Stimulated activated CD4-positive, alpha-beta T cell treated with anti-CD3 and anti-CD28 coated beads, Interleukin-15, amount 100 ng/mL, for 1 hour (primary cell): ENCODE measurements at places on chromosomes 12 and 14.

- DNase-seq, result no peak
These were observed 36.5 kb downstream of the CCDC63 start for GRCh38 chr12:110883251-110883650.

DNA sequence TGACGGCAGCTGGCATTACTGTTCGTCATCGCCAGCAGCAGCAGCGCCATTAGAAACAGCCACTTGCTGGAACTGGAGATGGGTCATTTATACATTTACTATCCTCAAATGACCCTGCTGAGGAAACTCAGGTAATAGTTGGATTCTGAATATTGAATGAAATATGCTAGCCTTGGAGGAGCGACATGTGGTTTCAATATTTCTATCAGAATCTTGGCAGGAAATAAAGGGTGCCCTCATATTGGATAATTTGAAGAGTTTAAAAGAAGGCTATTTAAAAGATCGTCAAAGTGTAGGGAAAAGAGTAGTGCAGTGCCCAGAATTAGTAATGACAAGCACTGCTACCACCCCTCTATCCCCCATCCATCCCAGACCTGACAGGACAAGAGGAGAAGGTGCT lies 109.6 kb upstream of the CPM start:
- no peak for DNase-seq

- no peak for DNase-seq
These were observed 113.6 kb downstream of the NUAK1 start for GRCh38 chr12:106025129-106025528.

DNA sequence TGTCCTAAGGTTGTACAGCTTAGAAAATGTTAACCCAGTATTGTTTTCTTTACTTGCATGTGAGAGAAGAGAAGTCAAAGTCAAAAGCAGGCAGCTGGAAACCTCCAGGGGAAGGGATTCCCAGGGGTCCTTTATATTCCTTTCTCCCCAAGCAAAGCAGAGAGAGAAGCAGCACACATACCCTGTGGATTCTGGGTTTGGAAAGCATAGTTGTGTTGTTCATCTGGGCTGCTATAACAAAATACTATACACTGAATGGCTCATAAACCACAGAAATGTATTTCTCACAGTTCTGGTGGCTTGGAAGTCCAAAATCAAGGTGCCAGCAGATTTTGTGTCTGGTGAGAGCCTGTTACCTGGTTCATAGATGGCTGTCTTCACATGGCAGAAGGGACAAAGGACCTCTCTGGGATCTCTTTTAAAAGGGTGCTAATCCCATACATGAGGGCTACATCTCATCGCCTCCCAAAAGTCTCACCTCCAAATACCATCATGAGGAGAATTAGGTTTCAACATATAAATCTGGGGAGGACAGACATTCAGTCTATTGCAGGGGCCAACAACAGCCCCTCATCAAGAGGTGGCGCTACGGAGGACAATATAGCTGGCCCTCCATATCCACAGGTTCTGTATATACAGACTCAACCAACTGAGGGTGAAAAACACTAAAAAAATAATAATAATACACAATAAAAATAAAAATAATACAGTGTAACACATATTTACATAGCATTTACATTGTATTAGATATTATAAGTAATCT lies 19.3 kb upstream of the PCNX1 start:
- no peak for DNase-seq

DNA sequence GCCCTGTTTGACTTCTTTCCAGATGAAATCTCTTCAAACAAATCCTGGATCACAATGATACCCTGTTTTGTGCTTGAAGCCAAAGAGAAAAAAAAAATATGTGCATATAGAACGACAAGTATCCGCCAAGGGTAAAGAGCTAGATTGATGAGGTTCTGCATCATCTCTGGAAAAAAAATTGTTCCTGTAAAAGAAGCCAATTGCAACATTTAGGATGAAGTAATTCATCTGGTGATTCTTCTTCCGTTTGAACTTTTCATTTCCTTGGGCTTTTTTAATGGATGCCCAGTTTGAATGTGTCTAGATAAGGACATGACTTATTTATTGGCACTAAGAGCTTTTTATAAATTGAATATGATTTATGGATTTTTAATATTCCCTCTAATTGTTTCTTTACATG lies 38.1 kb upstream of the NPAS3 start:
- DNase-seq, result no peak

DNA sequence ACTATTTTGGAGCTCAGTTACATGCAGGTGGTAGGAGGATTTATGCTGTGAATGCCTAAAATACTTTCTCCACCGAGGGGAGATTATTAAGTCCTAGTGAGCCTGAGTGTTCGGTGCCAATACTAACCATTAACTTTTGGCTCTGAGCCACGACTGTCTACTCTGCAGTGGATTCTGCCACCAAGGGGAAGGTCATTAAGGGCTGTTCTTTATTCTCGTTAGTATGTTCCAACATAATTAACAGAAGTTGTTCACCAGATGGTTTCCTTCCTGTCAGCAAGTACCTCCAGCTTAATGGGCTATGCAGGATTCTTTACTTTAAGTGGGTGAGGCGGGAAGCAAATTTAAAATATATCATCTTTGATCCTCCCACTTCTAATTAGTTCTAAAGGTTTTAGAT lies 326.3 kb downstream of the BMP4 start:
- no peak for DNase-seq

DNA sequence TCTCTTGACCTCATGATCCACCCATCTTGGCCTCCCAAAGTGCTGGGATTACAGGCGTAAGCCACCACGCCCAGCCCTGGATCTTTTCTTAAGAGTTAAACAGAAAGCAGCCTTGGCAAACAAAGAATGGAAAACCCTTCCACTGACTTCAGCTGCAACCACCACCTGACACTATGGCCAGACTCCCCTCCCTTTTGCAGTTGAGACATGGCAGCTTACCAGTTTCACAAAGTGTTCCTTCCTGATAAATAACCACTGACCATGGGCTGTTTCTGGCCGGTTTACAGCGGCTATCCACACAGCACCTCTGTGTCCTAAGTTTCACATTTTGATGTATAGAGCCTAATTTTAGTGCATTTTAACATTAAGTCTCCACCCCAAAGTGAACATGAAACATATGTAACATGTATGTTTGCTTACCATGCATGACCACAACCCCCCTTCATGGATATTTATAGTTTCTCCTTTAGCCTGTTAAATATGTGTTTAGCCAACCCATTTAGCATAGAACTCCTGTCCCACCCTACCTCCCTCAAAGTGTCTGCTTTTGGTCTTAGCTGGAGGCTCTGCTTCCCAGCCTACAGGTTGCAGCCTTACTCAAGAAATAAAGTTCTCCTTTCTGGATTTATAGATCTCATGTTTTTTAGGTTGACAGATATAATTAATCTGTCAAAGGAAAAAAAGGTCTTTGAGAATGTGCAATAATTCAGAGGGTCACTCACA lies 32.7 kb upstream of the RAB21 start:
- DNase-seq, result no peak

DNA sequence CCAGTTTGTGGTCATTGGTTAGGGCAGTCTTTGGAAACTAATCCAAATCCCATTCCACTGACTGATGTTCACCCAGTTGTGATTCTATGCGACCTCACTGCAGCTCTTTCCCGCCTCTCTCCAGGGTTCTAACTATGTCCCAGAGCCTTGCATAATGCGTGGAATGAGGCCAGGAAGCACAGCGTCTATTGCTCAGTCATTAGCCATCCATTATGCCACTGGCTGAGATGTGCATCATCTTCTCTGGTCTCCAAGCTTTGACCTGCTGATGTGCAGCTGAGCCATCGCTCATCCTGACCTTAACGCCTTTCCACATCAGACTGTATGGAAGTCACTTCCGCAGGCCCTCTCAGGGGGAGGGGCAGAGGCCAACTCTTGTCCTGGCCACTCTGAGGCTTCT lies 115.4 kb upstream of the VRK1 start:
- DNase-seq, result no peak

DNA sequence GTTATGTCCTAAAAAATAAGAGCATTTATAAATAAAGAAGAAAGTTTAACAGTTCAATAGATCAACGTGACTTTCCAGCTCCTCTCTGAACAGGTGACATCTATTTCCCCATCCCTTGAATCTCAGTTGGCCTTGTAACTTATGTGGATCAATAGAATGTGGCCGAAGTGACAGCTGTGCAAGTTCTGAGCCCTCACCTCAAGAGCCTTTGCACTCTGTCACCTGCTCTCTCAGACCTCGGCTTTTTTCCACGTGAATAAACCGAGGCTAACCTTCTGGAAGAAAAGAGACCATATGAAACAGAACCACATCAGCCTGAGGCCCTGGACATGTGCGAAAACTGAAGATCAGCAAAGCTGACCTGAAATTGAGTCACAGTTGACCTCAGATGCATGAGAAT lies 253.0 kb downstream of the DAD1 start:
- no peak for DNase-seq

- DNase-seq, result no peak
These were observed 67.0 kb downstream of the ARF6 start for GRCh38 chr14:49959822-49960408.

- no peak for DNase-seq
These were observed 46.4 kb upstream of the CNOT2 start for GRCh38 chr12:70196811-70197281.

DNA sequence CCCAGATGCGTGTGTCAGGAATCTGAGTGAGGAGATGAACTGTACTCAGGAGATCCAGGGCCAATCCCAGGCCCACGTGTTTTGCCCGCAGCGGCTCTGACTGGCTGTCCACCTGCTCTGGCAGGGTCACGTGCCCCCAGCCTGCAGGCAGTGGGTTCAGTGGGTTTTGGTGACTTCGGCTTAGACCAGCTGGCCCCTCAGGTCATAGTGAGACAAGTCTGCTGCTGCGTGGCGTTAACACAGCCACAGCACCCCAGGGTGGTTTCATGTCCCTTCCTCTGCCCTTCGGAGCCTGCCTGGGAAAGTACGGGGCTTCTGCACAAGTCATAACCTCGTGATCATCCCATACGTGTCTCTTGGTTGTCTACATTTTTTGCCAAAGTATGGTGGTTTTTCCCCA lies 2.6 kb downstream of the FBRSL1 start:
- DNase-seq, result no peak

DNA sequence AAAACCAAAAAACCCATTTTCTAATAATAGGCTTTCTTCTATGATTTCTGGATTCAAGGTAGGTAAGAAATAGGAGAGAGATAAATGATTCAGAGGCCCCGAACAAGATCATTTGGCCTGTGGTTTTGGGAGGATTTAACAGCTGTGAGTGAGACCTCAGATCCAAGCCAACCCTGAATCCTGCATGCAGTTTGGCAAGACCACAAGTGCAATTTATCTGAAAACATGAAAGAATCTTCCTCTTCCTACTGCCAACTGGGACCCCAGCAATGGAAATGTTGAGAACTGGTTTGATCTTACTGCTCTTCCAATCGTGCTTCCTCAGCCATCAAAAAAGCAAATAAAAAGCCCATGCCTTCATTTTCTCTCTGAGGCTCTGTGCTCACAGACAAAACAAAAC lies 519.7 kb upstream of the TBX3 start:
- no peak for DNase-seq

DNA sequence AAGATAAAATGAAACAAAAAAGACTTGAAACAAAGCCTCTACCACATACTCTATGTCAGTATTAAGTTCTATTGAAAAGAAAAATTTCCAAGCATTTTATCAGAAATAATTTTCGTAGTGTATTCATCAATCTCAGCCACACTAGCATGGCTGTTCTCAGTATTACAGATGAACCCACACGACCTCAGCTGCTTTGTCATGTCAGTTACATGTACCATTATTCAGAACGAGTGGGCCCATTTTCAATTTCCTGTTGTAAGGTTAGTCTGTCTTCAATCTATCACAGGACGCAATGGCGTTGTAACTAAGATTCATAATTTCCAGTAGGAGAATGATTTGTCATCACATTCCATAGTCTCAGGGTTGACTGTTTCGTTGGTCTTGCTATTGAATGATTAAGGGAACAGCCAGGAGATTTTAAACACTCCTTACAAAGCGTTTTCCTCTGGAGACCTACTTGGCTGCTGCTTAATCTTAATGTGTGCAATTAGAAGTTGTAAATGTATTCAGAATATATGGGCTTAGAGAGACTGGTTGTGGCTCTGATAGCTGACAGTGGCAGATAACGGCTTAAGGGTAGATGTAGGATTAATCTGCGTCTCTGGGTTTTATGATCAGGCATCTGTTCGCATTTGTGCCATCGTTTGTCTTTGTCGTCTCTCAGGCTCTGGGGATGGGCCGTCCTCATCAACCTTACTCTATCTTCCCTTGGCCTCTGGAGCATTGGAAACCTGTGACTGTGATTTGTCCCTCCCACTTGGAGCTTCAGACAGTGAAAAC lies 65.4 kb downstream of the GLT1D1 start:
- DNase-seq, result no peak
